ENCODE measurements at places on chromosomes 6 and 20. TPM values are rescaled to one million over a fixed set of nuclear protein-coding genes. Genes with fewer than 3 reads are reported as not detected.

C6orf163 gene
- 3.9 TPM for total RNA-seq

CLPSL1 gene
- not detected for total RNA-seq

STX7 gene
- total RNA-seq, result 29.4 TPM

DAAM2 gene
- total RNA-seq, result 18.5 TPM

MLN gene
- total RNA-seq, result not detected

SOD2 gene
- total RNA-seq, result 164 TPM

PPP1R14C gene
- total RNA-seq, result not detected

DNA sequence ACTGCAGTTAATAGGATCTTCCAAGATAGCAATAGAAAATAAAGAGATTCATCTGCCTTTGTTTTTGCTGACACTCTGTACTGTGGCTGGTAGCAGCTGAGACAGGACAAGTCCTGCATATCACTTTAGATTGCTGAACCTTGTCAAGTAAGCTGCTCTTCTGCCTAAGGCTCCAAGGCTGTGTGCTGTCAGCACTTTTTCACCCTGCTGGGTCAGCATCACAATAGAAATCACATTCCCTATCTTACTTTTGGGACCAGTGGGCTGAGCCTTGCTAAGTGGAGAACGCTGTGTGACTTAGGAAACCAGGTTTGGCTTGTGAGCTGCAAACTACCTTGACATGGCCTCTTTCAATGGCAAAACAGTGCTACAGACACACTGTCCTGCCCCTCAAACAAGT lies 263.9 kb downstream of the FRK start:
- no peaks in the 10 kb centered on the region for H3K27me3 ChIP-seq
- no peaks in the 10 kb centered on the region for H3K4me1 ChIP-seq
- no peak for DNase-seq
- no peaks in the 10 kb centered on the region for H3K36me3 ChIP-seq
- H3K4me3 ChIP-seq, result no peak overlapping the region
- H3K27ac ChIP-seq, result no peak overlapping the region

- no peak overlapping the region for H3K27ac ChIP-seq
- no peaks in the 10 kb centered on the region for H3K4me1 ChIP-seq
- no peak overlapping the region for H3K4me3 ChIP-seq
- H3K27me3 ChIP-seq, result no peaks in the 10 kb centered on the region
- H3K36me3 ChIP-seq, result no peaks in the 10 kb centered on the region
- DNase-seq, result no peak
Observed at GRCh38 chr6:148306286-148306685, 36.4 kb upstream of the SASH1 start.

DNA sequence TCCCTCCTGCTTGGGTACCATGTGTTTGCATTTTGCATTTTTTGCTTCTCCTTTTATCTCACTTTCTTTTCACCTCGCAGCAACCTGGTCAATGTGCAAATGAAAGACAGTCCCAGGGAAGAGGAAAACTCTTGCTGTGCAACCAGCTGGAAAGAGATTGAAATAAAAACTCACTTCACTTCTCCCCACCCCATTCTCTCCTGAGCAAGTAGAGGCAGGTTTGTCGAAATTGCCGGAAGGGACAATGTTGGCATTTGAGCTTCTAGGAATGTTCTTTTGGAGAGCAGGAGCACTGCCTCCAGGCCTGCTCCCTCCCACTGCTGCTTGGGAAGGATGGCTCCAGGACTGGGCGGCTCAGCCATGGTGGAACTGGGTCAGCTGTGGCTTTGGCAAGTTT lies 30.6 kb downstream of the KCNG1 start:
- H3K4me3 ChIP-seq, result no peak overlapping the region
- H3K27me3 ChIP-seq, result no peaks in the 10 kb centered on the region
- H3K27ac ChIP-seq, result no peak overlapping the region
- H3K36me3 ChIP-seq, result no peaks in the 10 kb centered on the region

GRCh38 chr20:40741507-40742106 lies 52.6 kb upstream of the MAFB start:
- no peak overlapping the region for H3K27ac ChIP-seq
- no peaks in the 10 kb centered on the region for H3K27me3 ChIP-seq
- H3K36me3 ChIP-seq, result no peaks in the 10 kb centered on the region

DNA sequence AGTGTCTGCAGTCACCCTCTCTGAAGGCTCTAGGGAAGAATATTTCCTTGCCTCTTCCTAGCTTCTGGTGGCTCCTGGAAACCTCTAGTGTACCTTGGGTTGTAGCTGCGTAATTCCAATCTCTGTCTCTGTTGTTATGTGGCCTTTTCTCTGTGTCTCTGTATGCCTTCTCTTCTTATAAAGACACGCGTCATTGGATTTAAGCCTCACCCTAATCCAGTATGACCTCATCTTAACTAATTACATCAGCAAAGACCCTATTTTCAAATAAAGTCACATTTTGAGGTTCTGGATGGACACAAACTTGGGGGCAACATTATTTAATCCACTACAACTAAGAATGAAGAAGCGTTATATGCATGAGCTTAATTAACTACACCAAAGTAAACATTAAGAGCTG lies 111.4 kb upstream of the ZNF184 start:
- H3K27me3 ChIP-seq, result no peaks in the 10 kb centered on the region
- H3K4me1 ChIP-seq, result no peaks in the 10 kb centered on the region
- H3K27ac ChIP-seq, result no peak overlapping the region
- no peak overlapping the region for H3K4me3 ChIP-seq
- DNase-seq, result no peak
- H3K36me3 ChIP-seq, result no peaks in the 10 kb centered on the region

DNA sequence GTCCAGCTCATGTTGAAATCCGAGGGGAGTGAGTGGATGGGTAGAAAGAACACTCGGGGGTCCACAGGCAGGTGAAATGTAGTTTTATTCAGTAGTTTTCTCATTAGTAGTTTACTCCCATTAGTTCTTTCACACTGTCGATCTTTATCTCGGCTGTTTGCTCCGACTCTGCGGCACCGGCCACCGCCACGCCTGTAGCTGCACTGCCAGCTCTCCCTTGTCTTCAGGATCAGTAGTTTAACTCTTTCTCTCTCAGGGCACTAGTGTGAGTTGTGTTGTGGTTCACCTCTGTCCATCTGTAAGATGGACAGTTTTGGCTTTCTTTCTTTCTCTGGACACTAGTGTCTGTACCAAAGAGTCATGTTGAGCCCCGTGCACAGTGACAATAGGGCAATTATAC lies 195.7 kb downstream of the LMBRD1 start:
- H3K27ac ChIP-seq, result no peak overlapping the region
- DNase-seq, result no peak
- H3K4me1 ChIP-seq, result no peaks in the 10 kb centered on the region
- H3K27me3 ChIP-seq, result no peaks in the 10 kb centered on the region

- H3K4me1 ChIP-seq, result peaks cover 3% of the 10 kb centered on the region
- H3K27me3 ChIP-seq, result no peaks in the 10 kb centered on the region
Observed at GRCh38 chr6:145811741-145812140, 2.9 kb downstream of the FBXO30 start.

- H3K27me3 ChIP-seq, result no peaks in the 10 kb centered on the region
- peak overlapping the region; percentile 28 for H3K27ac ChIP-seq
- H3K36me3 ChIP-seq, result no peaks in the 10 kb centered on the region
- no peak overlapping the region for H3K4me3 ChIP-seq
Observed at GRCh38 chr6:108651340-108652227, 90.9 kb downstream of the FOXO3 start.

DNA sequence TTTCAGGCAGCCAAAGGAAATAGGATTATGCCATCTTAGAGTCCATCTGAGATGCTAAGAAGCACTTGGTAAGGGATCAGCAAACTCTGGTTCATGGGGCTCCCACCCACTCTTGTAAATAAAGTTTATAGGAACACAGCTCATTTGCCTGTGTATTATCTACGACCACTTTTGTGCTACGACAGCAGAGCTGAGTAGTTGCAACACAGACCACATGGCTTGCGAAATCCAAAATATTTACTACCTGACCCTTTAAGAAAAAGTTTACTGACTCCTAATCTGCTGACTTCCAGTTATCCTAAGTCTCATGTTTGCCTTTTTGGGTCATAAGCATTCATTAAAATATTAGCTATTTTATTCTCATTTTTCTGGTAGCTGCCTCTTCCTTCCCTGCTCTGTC lies 859.0 kb downstream of the QKI start:
- H3K4me1 ChIP-seq, result no peaks in the 10 kb centered on the region
- DNase-seq, result no peak
- no peaks in the 10 kb centered on the region for H3K27me3 ChIP-seq
- H3K27ac ChIP-seq, result no peak overlapping the region

- peaks cover 4% of the 10 kb centered on the region for H3K4me1 ChIP-seq
- DNase-seq, result peak; percentile 47
- no peak overlapping the region for H3K4me3 ChIP-seq
- H3K27ac ChIP-seq, result peak overlapping the region; percentile 71
- H3K27me3 ChIP-seq, result no peaks in the 10 kb centered on the region
Observed at GRCh38 chr6:75130784-75131183, 75.1 kb downstream of the COL12A1 start.

- H3K4me1 ChIP-seq, result no peaks in the 10 kb centered on the region
- no peak overlapping the region for H3K27ac ChIP-seq
- H3K36me3 ChIP-seq, result no peaks in the 10 kb centered on the region
- DNase-seq, result no peak
- no peak overlapping the region for H3K4me3 ChIP-seq
Observed at GRCh38 chr20:53850319-53850718, 220.1 kb downstream of the BCAS1 start.

GRCh38 chr6:88342336-88342735 lies 176.2 kb upstream of the CNR1 start:
- DNase-seq, result no peak
- no peaks in the 10 kb centered on the region for H3K36me3 ChIP-seq
- no peak overlapping the region for H3K27ac ChIP-seq
- no peak overlapping the region for H3K4me3 ChIP-seq

DNA sequence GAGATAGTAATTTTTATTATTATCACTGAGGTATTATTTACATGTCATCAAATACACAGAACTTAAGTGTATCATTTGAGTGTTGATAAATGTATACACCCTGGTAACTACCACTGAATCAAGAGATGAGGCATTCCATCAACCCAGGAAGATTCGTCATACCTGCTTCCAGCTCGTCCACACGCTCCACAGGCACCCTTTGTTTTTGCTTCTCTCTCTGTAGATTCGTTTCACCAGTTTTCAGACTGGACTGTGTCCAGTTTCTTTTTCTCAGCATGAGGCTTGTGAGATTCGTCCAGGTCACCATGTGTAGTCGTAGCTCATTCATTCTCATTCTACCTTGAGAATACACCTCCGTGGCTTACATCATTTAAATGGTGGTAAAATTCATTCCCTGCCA lies 64.5 kb downstream of the BFSP1 start:
- H3K4me1 ChIP-seq, result no peaks in the 10 kb centered on the region
- H3K27ac ChIP-seq, result no peak overlapping the region
- H3K36me3 ChIP-seq, result no peaks in the 10 kb centered on the region
- no peaks in the 10 kb centered on the region for H3K27me3 ChIP-seq
- no peak for DNase-seq

- no peaks in the 10 kb centered on the region for H3K36me3 ChIP-seq
- H3K27ac ChIP-seq, result no peak overlapping the region
- H3K4me1 ChIP-seq, result no peaks in the 10 kb centered on the region
- peak; percentile 63 for DNase-seq
- H3K27me3 ChIP-seq, result no peaks in the 10 kb centered on the region
- no peak overlapping the region for H3K4me3 ChIP-seq
Observed at GRCh38 chr20:3165473-3166337, 6.0 kb upstream of the FASTKD5 start.

DNA sequence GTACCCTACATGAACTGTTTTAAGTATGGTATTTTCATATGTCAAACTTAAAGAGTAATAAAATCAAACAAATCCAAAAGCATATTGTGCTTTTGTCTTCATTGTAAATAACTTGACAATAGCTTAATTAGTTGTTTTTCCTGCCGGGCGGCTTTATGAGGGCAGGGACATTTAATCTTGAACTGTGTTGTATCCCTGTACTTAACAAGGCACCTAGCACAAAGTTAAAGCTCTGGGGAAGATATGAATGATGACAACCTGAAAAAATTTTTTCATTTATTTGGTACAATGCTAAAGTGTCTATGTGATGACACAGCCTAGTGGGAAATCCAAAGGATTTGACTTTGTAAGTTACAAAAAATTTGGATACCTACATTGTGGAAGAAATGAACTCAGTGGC lies 502 bp upstream of the HACE1 start:
- no peaks in the 10 kb centered on the region for H3K27me3 ChIP-seq
- DNase-seq, result no peak
- no peaks in the 10 kb centered on the region for H3K36me3 ChIP-seq

GRCh38 chr20:4961746-4962145 lies 39.6 kb downstream of the SLC23A2 start:
- DNase-seq, result no peak
- H3K36me3 ChIP-seq, result no peaks in the 10 kb centered on the region
- H3K4me1 ChIP-seq, result peaks cover 17% of the 10 kb centered on the region
- no peaks in the 10 kb centered on the region for H3K27me3 ChIP-seq
- no peak overlapping the region for H3K27ac ChIP-seq
- no peak overlapping the region for H3K4me3 ChIP-seq

DNA sequence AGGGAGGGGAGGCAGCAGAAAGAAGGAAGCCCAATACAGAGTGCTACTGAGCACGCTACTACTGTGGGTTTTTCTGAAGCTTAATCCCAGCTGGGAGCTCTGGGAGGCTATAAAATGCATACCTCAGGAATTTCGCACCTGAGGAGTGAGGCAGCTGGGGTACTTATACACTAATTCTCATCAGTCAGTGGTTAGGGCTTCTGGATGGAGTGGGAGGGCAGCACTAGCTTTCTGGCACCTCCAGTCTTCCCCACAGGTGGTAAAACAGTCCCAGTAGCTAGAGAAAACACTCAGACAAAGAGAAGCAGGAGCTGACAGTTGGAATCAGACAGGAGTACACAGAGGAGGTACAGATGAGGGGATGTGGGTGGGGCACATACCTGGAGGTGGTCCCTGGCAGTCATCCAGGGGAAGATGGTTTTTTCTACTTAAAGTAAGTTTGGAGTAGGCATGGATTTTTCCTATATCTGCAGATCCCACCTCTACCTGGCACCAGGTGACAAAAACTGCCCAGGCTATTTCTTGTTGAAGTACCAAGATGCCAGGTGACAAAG lies 37.8 kb downstream of the CPXM1 start:
- no peaks in the 10 kb centered on the region for H3K36me3 ChIP-seq
- no peaks in the 10 kb centered on the region for H3K4me1 ChIP-seq
- H3K27me3 ChIP-seq, result no peaks in the 10 kb centered on the region
- no peak overlapping the region for H3K4me3 ChIP-seq

Data from ovary (tissue), 10 donors.